ENCODE measurements at places on chromosomes 13 and 19. TPM values are rescaled to one million over a fixed set of nuclear protein-coding genes. Genes with fewer than 3 reads are reported as not detected.

The KASH5 gene
- total RNA-seq = not detected

The SHISA2 gene
- not detected for total RNA-seq

The FCHO1 gene
- total RNA-seq = 0.82 TPM

The NANOS3 gene
- total RNA-seq = not detected

The KLK12 gene
- total RNA-seq = not detected

The AKT2 gene
- 131 TPM for total RNA-seq

All from MG63 (cell line).